MV-4-11 (cell line): ENCODE measurements at places on chromosomes 13 and 19.

GRCh38 chr19:5078182-5078581, 109.3 kb downstream of the KDM4B start:
- DNase-seq, result peak; percentile 48

- DNase-seq, result no peak
These were observed 364 bp downstream of the CKM start for GRCh38 chr19:45322311-45322710.

- no peak for DNase-seq
These were observed 17.6 kb downstream of the ACOD1 start for GRCh38 chr13:76965759-76966421.

DNA sequence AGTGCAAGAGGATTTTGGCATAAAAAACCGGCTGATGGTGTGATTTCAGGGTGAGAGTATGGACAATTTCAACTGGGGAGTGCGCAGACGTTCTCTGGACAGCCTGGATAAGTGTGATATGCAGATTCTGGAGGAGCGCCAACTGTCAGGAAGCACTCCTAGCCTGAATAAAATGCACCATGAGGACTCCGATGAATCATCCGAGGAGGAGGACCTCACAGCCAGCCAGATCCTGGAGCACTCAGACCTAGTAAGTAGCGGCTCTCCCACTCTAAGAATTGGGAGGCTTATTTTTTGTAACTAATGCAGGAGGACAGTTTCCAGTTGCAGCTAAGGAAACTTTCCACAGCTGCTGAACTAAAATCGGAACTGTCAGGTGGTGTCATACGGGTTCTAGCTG, 53.6 kb downstream of the ZAR1L start:
- DNase-seq, result no peak

DNA sequence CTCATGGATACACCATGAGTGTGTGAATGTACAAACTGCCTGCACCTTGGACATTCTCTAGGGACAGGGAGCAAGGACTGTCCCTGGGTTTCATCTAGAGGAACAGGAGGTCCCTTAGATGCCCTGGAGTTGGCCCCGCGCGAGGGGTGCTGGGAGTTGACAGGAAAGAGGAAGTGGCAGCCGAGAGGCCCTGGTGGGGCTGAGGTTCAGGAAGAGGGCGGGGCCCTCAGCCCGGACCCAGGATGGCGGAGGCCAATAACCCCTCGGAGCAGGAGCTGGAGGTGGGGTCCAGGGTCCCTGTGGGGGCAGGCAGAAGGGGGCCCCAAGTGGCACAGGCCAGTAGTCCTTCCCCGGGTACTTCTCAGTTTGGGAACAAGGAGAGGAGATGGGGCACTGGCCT, 6.9 kb downstream of the PKN1 start:
- peak; percentile 97 for DNase-seq

GRCh38 chr19:24074720-24075454, 12.1 kb upstream of the ZNF254 start:
- peak; percentile 93 for DNase-seq

DNA sequence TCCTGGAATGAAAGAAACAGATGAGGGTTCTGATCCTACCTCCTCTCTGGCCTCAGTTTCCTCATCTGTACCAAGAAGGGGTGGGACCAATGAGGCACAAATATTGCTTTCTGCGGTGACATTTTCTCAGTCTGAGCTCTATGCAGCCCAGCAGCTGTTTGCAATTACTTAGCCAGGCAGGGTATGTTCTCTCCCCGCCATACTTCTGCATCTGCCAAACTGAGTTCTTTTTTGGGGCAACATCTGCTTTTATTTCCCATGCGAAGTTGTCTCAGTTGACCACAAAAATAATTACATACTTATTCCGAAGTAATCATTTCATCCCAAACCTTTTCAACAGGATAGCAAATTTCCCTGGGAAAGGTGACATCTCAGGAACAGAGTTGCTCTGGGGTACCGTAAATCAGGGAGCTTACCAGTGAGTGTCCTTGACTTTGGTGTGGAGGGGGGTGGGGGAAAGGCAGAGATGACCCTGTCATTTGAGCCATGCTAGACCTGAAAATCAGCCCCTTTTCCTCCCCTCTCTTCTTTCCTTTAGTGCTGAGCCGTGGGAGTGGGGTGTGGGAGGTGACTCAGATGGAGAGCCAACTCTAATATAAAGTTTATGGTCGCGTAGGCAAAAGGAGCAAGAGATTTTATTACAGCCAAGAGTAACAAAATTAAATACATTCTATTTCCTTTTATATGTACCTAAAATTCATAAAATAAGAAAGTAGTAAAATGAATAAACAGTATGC, 165.7 kb upstream of the KL start:
- no peak for DNase-seq

DNA sequence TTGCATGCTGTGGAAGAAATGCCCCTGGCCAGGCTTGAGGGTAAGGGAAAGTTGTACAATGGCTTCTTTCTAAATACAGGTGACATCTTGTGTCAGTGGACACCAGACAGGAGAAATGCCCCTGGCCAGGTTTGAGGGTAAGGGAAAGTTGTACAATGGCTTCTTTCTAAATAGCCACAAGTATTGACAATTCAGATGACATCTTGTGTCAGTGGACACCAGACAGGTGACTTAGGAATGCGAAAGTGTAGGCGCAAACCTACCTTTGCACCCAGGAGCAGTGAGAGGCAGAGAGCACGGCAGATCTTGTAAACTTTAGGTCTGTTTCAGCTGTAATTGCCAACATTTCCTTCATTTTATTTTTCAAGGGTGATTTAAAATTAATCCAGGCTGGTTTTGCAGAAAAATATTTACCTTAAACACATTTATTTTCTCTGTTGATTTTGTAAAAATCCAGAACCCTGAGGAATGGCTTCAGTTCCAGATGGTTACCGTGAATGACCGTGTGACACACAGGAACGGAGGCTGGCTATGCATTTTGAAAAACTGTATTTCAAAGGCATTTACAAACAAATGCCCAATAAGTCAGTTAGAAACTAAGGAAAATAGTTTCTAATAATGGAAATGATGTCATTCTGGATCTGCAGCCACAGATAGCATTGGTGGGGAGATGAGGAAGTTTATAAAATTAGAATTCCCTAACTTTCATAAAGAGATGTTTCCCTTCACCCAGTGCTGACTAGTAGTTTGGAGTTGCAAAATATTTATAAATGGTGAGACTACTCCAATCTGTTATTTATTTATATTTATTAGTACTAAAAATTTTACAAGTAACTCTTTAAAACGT, 34.9 kb downstream of the TNFSF13B start:
- DNase-seq, result no peak

DNA sequence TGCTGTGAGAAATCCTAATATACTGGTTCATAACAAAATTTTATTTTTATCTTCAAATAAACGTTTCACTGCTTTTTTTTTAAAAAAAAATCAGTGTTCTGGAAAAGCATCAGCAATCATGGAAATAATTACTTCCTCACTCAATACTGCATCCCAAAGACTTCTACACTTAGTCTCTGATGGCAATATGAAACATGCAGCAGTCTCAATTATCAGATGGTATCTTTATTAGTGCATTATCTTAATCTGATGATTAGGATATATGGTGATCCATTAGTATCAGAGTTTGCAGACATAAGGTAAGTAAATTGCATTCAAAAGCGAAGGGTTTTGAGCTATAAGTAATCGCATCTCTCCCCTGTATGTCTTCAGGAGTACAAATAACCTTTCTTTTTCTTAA, 218.3 kb upstream of the EDNRB start:
- no peak for DNase-seq

- DNase-seq, result no peak
These were observed 3.5 kb upstream of the ZNF358 start for GRCh38 chr19:7512400-7512851.

- DNase-seq, result peak; percentile 69
These were observed 250 bp downstream of the SPRY2 start for GRCh38 chr13:80340651-80341100.

GRCh38 chr13:99299256-99299919, 7.8 kb downstream of the GPR183 start:
- DNase-seq, result no peak

GRCh38 chr13:85520445-85520844, 278.8 kb downstream of the SLITRK6 start:
- DNase-seq, result no peak

GRCh38 chr19:53394522-53394973, 401 bp upstream of the ZNF765 start:
- DNase-seq, result no peak

DNA sequence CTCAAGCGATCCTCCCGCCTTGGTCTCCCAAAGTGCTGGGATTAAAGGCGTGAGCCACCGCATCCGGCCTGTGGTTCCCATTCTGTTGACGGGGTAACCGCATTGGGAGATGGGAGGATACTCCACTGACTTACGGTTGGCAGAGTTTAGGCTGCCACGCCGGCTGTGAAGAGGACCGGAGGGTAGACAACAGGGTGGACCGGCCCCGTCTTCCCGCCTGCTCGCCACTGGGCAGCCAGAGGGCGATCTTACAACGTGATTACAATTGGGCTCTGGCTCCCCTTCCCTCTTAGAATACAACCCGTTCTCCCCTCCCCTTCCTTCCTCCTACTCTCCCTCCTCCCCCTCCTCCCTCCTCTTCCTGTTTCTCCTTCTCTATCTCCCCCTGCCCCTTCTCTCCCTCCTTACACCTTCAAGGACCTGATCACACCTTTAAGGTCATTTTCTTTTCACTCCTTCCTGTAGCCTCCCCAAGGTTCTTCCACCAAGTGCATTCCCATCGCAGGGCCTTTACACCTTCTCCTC, 957 bp upstream of the CCDC194 start:
- peak; percentile 96 for DNase-seq

GRCh38 chr19:5484398-5485285, 29.4 kb downstream of the ZNRF4 start:
- no peak for DNase-seq

DNA sequence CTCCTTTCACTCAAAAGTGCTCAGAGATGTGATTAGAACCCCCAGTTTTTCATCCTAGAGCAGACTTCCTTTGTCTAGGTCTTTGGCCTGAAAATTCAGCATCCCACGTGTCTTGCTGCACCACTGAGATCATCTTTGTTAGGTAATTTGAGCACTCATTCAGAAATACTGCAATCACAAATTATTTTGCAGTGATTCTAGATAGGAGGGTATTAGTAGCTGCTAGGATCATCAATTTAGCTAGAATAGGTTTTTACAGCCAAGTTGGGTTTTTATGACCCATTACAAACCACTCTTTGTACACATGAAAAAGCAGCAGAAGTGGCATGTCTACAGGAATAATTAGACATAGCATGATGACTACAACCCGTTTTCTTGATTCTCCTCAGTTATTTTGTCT, 219.6 kb downstream of the GPC6 start:
- no peak for DNase-seq

DNA sequence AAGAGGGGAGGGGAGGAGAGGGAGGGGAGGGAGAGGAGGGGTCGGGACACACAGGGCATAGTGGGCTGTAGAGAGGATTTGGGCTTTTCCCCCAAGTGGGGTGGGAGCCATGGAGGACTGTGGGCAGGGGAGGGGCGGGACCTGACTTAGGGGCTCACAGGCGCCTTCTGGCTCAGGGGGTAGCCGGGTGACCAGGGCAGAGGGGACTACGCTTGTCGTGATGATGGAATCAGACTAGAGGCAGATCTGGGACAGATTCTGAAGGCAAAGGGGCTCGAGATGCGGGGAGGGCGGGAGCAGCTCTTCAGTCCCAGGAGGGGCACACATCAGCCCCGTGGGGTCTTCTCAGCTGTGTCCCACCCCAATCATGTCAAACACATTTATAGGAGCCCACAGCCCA, 13.5 kb downstream of the NDUFA11 start:
- DNase-seq, result no peak

DNA sequence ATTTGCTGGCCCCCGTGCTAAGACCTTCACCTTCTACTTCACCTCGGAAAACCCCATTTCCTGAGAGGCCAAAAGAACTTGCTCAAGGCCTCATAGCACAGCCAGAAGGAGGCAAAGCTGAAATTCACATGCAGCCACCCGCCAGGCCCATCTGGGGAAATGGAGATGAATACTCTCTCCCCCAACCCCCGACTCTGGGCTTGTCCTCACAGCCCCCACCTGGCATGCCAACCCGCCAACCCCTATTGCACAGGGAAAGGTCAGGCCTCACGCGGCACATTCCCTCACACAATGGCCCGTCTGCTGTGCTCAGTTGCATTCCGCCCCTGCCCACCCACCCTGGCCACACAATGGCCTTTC, 3.2 kb downstream of the PRX start:
- no peak for DNase-seq

DNA sequence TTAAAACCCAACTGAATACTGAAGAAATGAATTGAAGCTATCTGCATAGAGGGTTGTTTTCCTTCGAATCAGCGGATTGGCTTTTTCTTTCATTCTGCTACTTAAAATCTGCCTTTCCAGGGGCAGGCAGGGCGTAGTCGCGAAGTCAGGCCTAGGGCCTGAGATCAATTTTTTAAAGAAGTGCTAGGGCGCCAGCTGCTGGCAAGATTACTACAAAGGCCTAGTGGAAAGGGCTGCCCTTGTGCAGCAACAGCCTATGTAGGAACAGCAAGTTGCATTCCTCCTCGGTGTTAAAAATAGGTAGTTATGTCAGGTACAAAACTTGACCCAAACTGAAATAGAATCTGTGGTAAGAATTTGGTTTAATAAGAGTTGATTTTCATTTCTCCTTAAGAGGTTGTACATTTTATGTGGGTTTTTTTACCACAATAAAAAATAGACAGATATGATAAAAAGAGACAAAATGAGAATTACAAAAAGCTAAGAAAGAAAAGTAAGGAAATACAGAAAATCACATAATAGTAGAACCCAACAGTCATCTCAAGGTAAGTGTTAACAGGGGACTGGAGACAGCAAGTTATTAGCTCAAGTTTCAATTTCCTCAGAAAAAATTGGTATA, 9.5 kb upstream of the URAD start:
- DNase-seq, result peak; percentile 55

GRCh38 chr19:13037161-13037560, 41.9 kb downstream of the NFIX start:
- DNase-seq, result peak; percentile 85

GRCh38 chr13:30301827-30302226, 5.5 kb downstream of the KATNAL1 start:
- no peak for DNase-seq

DNA sequence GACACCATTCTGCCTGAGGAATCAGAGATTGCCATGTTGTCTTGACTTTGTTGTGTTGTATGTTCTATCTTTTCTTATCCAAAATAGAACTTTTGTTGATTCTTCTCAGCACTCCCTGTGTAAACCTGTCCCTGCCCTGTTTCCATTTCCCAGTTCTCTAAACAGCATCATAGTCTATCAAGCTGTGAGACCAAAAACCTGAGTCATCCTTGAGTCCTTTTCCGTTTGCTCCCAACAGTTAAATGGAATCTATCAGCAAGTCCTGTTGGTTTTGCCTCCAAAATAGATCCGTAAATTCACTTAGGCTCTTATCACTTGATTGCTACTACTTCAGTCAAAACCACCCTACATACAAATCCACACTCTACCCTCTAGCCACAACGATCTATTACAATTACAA, 667.1 kb downstream of the PCDH9 start:
- no peak for DNase-seq

GRCh38 chr13:111490611-111491010, 170.2 kb downstream of the TEX29 start:
- no peak for DNase-seq

DNA sequence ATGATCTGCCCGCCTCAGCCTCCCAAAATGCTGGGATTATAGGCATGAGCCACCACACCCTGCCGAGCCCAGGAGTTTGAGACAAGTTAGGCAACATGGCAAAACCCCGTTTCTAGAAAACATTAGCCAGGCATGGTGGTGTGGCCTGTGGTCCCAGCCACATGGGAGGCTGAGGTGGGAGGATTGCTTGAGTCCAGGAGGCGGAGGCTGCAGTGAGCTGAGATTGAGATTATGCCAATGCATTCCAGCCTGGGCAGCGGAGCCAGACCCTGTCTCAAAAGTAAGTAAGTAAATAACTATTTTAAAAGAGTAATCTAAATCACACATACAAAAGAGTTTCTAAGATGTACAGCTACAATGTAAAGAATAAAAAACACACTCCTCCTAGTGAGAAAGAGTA, 41.9 kb downstream of the SKA3 start:
- no peak for DNase-seq
